ENCODE measurements at places on chromosomes 1 and 21.

DNA sequence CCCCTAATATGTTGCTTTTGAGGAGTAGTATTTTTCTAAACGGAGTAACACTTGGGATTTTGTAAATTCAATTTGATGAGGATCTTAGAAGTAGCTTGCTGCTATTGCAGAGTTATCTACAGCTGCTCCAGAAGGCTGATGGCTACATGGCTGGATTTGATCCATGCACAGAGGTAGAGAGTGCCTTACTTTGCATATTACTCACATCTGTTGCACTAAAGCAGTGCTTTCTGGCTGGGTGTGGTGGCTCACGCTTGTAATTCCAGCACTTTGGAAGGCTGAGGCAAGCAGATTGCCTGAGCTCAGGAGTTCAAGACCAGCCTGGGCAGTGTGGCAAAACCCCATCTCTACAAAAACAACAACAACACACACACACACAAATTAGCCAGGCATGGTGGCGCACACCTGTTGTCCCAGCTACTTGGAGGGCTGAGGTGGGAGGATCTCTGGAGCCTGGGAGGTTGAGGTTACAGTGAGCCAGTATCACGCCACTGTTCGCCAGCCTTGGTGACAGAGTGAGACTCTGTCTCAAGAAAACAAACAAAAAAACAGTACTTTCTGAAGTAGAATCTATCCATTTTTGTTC lies 24.6 kb downstream of the RALGPS2 start:
- DNase-seq = no peak

GRCh38 chr1:239608469-239608868 lies 222.1 kb downstream of the CHRM3 start:
- no peak for DNase-seq

DNA sequence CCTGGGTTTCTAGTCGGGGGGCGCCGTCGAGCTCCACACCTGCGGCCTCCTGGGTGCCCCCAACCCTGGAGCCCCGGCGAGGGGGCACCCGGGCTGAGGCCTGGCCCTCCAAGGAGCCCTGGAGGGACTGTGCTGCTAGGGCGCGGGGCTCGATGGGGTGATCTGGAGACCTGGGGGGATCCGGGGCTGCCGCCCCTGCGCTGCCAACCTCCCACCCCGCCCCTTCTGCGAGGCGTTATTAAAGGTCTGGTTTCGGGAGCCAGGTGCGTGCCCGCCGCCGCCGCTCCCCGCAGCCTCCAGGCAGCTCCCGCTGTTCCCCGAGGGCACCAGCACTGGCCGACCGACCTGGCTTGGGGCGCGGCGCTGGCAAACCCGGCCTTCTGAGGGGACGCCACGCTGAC lies 746 bp upstream of the POFUT2 start:
- no peak for DNase-seq

GRCh38 chr1:50852889-50853288 lies 107.2 kb downstream of the FAF1 start:
- no peak for DNase-seq

DNA sequence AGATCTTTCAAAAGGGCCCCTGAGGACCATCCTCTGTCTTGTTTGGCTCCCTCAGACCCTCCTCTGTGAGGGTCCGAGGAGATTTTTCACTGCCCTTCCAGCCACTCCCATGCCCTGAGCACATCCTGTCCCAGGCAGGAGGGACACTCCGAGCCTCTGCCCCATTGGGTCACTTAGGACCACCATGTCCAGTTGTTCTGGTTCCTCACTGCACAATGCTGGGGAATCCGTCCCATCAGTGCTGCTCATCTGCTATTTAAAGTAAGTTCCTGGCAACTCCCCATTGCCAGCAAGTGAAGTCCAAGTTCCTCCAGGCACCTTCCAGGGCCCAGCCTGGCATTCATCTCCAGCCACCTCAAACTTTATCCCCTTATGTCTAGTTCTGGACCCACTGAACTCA lies 117.5 kb upstream of the GRIK3 start:
- no peak for DNase-seq

Measured in naive thymus-derived CD8-positive, alpha-beta T cell (primary cell).